ENCODE measurements at places on chromosomes 1 and 21.

- DNase-seq = no peak
These were observed 367.6 kb upstream of the VAMP3 start for GRCh38 chr1:7403265-7404045.

DNA sequence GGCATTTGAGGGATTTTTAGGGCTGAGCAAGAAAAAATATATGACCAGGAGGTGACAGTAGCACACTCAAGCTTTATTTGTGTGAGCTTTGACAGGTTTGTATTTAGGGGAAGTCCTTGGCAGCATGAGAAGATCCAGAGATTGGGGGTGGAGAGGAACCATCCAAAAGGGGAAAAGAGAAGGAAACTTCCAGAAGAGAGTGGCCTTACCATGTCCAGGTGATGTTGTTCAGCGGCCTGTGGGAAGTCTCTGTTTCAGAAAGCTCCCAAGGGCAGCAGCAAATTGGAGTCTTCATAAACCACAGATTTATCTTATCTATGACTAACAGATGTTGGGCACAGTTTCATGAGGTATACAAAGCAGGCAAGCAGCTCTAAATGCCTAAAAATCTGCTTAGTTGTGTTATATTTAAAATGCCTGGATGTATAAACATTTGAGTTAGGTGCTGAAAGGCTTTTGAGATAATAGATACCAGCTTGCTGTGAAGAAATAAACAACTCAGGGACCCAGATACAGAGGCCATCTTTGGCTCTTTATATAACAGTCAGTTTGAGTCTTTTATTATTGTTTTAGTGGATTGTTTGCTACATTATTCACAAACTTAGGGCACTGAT lies 21.2 kb upstream of the ADAR start:
- no peak for DNase-seq

- DNase-seq = no peak
These were observed 142.5 kb downstream of the DAB1 start for GRCh38 chr1:57281324-57281723.

DNA sequence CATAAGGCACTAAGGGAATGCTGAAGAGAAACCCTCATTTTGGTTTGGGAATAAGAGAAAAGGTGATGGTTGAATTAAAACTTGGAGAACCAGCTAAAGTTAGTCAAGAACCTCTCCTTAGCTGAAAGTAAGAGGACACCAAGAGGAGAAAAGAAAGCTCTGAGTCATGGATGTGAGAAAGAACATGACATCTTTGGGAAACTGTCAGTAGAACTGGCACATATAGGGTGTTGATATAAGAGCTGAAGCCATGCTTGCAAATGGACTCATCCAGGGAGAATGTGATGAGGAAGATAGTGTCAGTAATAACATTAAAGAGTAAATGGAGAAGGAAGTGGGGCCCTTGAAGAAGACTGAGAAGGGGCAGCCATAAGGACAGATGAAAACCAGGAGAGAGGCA lies 54.3 kb downstream of the LRRC8C start:
- DNase-seq = no peak

DNA sequence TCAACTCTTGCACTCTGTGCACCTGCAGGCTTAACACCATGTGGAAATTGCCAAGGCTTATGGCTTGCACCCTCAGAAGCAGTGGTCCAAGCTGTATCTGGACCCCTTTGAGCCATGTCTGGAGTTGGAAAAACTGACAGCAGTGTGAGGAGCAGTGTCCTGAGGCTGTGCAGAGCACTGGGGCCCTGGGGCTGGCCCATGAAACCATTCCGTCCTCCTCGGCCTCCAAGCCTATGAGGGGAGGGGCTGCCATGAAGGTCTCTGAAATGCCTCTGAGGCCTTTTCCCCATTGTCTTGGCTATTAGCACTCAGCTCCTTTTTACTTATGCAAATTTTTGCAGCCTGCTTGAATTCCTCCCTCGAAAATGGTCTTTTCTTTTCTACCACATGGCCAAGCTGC lies 126.7 kb downstream of the DISC1 start:
- no peak for DNase-seq

GRCh38 chr21:26406526-26406925 lies 166.6 kb downstream of the CYYR1 start:
- DNase-seq = no peak

- DNase-seq = no peak
These were observed 74.2 kb upstream of the MACF1 start for GRCh38 chr1:39130325-39130724.

- no peak for DNase-seq
These were observed 39.9 kb downstream of the CRYAA start for GRCh38 chr21:43208561-43209332.

GRCh38 chr1:61692155-61692800 lies 32.7 kb downstream of the TM2D1 start:
- peak; percentile 42 for DNase-seq

DNA sequence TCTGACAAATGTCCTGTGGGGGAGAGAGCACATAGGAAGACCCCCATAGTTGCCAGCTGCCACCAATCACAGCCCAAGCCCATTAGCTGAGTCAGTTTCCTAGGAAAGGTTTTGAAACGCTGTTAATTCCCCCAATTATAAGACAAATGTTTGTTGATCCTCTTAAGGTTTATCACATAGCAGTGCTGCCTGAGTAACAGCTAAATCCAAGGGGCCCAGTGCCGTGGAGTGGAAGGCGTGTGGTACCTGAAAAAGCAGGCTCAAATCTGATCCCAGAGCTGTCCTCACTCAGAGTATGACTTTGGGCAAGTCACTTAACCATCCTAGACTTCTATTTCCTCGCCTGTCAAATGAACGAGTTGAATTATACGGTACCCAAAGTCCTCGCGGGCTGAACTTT lies 69.5 kb downstream of the GRIK3 start:
- DNase-seq = no peak

GRCh38 chr1:169928438-169929209 lies 34.9 kb upstream of the SCYL3 start:
- peak; percentile 74 for DNase-seq

DNA sequence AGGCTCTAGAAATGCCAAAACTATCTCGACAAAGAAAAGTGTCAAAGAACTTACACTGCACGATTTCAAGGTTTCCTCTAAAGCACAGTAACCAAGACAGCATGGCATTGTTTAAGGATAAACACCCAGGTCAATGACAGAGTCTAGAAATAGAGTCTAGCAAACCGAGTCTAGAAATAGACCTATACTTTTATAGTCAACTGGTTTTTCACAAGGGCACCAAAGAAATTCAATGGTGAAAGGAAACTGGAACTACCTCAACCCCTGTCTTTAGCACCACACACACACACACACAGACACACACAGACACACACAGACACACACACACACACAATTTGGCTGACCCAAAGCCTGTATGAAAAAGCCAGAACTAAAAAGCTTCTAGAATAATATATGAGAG lies 67.1 kb upstream of the PGBD5 start:
- no peak for DNase-seq

GRCh38 chr1:209721323-209721722 lies 16.7 kb downstream of the HSD11B1 start:
- DNase-seq = no peak

- DNase-seq = no peak
These were observed 62.3 kb downstream of the S1PR1 start for GRCh38 chr1:101299141-101299540.

DNA sequence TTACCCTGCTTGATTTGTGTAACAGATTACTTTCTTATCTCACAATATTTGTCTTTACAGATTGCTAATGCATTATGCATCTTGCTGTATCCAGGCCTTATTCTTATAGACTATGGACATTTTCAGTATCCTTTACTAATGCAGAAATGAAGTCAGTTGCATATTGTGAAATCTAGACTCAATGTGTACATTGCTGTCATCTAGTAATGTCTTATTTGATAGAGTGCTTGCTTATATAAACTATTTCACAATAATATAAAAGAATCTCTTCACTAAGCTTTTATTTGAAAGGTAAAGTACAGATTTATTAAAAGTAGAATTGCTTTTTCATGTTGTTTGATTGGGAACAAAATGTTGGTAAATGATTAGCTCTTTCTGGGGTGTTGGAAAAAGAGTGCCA lies 39.6 kb downstream of the ALG6 start:
- DNase-seq = no peak

DNA sequence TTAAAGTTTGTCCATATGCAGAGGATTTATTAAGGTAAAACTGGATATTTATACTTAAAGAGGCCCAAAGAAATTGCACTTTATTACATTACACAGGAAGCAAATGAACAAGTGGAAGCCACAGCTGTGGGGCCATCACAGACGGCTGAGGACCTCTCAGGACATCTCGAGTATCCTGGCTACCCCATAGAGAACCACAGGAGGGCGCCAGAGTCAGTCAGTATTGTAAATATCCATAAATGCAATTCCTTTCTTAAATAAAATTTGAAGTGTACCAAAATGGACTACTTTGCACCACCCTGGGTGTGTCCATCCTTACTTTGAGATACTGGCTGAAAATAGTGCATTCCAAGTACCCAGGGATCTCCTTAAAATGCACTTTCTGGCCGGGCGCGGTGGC lies 257.2 kb downstream of the MRPL39 start:
- peak; percentile 44 for DNase-seq

GRCh38 chr1:153217212-153217611 lies at the start of gene PRR9:
Gene PRR9 (plus strand): TSS chr1:153217584. CDS start chr1:153218145, 561 bp downstream.
- DNase-seq = no peak

- peak; percentile 99 for DNase-seq
These were observed at the start of gene CDC14A for GRCh38 chr1:100352267-100353070. Gene CDC14A (plus strand): TSS chr1:100352506. CDS start chr1:100352955, 449 bp downstream.

DNA sequence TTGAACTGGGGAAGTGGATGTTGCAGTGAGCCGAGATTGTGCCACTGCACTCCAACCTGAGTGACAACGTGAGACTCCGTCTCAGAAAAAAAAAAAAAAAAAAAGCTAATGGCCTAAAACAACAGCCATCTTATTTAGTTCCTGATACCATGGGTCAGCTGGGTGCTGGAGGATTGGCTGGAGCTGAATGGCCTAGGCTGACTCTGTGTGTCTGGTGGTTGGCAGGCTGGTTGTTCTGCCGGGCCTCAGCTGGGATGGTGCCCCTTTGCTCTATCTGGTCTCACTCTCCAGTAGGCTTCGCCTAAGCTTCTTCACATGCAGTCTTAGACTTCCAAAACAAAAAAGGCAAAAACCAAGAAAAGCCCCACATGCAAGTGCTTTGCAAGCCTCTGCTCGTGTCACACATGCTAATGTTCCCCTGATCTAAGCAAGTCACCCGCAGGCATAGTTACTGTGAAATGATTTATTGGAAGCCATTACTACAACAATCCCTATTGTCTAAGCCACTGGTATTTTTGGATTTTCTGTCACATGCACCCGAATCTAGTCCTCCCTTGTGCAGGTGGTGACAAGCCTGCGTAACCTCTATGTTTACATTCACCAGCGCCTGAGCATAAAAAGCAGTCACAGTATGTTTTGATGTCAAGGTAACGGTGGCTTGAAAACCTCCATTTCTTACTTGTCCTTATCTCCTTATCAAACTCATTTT lies 39.6 kb upstream of the KANK4 start:
- DNase-seq = peak; percentile 26

DNA sequence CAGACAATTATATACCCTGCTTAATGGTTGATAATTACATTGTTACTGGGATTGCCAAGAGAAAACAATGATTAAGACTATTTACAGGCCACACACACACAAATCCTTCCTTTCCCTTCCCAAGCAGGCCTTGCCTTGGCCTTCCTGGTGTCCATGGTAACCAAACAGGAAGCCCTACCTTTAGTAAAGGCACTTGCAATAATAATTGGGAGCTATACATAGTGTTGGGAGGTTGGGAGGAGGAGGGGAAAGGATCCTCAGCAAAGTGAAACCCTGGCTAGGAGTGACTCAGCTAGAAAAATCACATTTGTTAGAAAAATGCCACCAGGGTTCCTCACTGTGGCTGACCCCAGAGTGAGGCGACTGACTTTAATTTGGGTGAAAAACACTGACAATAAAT lies 122.3 kb upstream of the ADAR start:
- peak; percentile 97 for DNase-seq

DNA sequence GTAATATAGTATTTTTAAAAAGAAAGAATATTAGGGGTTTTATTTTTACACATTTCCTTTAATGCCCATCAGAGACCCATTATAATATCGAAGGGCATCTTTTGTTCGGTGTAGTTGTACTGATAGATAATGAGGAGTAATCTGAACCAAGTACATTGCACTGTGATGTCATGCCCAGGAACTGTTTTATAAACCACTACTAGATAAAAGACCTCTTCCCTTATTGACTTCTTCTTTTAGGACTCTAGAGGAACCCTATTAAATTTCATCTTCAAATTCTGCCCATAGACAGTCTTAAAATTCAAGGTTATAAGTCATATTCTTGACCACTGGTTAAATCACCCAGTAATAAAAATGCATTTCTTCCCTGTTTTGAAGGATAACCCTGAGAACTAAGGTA lies 206.5 kb downstream of the NRIP1 start:
- DNase-seq = no peak

DNA sequence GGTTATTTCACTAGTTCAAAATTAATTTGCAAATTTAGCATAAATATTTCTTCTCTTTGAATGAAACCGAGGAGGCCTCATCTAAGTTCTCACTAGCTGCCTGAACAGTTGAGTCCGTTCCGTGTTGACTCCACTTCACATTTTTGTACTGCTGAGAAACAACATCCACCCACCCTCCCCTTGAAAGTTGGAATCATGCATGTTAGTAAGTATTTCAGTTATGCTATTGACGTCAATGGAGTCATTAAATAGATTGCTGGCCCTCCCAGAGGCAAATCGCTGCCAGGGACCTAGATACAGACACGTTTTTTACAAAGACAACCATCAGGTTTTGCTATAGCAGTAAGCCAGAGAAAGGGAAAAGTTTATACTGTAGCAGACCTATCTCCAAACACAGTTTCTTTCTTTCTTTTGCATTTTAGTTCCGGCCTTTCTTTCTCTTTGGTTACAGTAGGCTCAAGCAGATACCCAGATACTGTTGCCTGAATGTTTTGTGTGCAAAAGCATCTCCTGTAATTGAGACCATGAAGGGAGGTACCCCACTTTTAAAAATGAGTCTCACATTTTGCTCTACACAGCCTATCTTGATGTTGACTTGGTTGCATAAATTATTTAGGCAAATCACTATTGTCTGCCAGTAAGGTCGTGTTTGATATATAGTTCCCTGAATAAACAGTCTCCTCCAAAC lies 262.6 kb upstream of the SGIP1 start:
- peak; percentile 57 for DNase-seq

- peak; percentile 30 for DNase-seq
These were observed 1103.3 kb upstream of the B3GALT2 start for GRCh38 chr1:194289569-194290266.

Measured in DMS53 (cell line).